ENCODE measurements at places on chromosomes 12 and 14.

DNA sequence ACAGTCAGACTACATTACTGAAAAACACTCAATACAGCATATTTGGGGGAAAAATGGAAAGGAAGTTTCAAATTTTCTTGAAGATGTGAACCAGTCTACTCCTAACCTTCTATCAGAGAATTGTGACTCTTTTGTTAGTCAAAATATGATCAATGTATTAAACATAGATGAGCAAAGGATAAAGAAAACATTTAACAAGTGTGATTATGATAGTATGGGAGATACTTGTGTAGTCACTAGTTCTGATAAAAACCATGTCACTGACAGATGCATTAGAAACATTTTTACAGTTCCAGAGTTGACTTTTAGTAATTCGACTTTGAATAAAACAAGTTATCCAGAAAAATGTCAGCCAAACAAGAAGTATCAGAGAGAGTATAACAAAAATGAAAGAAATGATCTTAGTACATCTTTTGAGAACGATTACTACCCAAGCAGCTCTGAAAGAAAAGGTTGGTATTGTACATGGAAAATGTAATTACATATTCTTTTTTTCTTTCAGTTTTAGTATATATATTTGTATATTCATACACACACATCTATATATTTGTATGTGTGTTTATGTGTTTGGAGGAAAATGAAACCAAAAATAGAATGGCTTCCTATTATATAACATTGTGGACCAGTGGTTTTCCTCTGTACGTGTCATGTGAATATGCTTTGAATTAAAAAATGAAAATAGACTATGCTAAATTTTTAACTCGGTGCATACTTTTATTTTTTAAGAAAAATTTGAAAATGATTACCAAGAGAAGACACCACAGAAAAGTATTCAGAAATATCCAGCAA, 63.3 kb upstream of the ABCD2 start:
- no peak for DNase-seq

DNA sequence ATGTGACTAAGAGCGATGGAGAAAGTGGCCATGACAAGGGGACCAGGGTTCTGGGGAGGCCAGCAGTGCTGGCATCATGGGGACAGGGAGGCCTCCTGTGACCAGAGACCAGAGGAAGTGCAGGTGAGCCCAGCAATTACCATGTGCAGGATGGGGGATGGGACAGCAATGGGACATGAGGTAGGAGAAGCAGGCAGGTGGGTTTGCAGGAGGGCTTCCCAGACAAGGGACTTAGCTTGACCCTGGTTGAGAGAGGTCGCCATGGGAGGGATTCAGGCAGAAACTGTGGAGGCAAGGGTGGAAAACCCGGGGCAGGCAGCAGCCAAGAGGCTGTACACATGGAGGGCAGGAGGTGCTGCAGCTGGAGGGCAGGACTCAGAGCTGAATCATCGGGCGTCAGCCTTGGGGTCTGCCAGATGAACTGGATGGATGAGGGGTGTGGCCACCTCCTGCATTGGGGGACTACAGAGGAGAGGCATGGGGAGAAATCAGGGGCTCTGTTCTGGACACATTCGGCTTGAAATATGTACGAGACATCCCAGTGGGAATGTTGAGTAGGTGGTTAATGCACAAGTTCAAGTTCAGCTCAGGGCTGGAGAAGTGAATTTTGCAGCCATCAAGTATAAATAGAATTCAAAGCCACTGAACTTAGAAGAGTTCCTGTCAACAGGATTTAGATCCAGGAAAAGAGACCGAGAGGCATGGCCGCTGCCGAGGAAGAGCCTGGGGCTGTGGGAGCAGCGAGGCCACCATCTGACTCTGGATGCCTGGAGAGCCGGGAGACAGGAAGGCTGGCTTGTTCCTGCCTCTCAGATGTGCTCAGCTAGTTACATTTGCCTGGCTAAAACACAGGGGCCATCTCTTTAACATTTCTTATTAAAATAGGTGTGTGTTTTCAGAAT, 36.6 kb downstream of the SFSWAP start:
- DNase-seq: no peak

DNA sequence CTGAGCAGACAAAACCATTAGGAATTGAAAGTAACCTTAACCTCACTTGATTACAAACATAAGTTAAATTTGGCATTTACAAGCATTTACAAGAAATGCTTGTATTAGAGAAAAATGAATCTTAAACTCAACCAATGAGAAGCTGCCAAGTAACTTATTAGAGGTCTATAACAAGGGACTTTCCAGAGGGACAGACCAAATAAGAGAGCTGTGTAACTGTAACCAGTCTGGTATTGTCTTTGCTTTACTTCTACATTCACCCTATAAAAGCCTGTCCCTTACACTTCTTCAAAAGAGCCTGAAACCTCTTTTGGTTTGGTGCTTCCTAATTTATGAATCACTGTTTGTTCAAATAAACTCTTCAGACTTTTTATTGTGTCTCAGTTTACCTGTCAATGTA, 450.0 kb upstream of the FAR2 start:
- no peak for DNase-seq

DNA sequence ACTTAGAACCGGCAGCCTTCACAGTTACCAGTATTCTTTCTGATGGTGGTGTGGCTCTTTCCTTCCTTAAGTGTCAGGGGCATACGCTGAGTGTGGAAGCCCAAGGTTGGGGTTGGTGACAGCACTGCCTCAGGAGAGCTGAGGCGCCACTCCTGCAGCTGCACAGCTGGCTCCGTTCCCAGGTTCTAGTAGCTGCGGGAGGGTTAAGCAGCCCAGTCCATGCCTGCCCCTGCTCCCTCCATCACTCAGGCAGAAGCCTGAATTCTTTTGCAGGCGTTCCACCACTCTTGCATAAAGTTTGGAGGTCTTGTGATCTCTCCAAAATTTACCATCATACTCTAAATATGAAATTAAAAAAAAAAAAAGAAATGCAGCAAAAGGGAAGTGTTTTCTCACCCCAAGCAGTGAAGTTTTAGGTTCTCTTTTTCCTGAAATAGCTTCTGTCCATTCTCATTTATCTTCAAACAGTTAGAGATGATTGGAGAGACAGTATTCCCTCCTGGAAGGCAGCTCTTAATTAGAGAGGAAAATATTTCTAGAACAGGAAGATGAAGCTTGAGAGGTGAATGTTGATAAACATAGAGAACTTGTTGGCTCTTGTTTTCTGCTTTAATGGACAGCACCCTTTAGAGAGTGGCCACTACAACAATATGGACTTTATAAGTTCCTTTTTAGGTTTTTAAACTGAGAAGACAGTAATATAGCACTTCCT, 136.1 kb downstream of the FGD4 start:
- DNase-seq: peak; percentile 38

DNA sequence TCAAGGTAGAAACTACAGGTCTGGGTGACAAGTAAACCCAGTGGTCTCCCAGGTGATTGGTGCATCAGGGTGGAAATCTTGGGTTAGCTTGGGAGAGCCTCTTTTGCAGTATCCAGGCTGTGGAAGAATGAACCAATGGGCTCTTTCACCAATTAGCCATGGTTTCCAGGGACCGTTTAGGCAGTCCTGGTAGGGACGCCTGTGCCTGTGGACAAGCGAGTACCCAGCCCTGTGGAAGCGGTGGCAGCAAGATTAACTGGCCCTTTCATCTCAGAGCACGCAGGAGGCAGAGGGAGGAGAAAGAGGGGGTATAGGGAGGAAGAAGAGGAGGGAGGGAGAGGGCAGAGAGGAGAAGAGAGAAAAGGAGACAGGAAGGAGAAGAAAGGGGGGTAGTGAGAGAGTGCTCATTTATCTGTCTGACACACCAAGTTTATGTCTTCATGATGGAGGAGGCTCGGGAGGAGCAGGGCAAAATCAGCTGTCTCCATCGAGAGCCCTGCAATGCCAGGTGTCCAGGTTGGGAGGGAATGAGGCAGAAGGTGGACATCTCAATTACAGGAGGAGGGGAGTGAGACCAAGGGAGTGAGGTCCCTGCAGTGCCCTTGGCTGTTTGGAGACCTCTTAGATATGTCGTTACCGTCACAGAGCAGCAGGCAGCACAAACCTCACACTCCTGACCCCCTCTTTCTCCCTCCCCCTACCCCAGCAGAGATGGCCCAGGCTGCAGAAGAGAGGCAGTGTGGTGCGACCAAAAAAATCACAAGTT, 4.6 kb upstream of the ZDHHC22 start:
- no peak for DNase-seq

GRCh38 chr14:99579903-99580571, 24.0 kb downstream of the CCDC85C start:
- DNase-seq: peak; percentile 86

- no peak for DNase-seq
Measured at GRCh38 chr12:124391340-124392261, 96.7 kb downstream of the RFLNA start.

- DNase-seq: no peak
Measured at GRCh38 chr14:35231207-35231760, 60.9 kb upstream of the PSMA6 start.

- DNase-seq: no peak
Measured at GRCh38 chr14:100291305-100292075, 14.8 kb downstream of the SLC25A29 start.

DNA sequence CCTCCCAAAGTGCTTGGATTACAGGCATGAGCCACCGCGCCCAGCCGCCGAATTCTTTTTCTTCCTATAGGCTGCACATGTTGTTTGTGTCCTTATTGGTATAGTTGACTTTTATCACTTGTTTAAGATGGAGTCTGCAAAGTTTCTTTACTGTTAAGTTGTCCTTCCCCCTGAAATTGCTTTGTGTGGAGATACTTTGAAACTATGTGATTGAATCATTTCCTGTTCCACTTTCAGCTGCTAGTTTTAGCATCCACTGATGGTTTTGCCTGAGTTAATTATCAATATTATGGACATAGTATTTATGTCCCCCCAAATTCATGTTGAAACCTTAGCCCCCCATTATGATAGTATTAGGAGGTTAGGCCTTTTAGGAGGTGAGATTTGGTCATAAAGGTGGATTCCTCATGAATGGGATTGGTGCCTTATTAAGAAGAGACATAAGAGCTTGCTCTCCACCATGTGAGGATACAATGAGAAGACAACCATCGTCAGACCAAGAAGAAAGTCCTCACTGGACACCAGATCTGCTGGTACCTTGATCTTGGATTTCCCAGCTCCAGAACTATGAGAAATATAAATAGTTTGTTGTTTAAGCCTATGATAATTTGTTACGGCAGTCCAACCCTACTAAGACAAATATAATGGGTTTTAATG, 34.9 kb downstream of the PPHLN1 start:
- DNase-seq: no peak

DNA sequence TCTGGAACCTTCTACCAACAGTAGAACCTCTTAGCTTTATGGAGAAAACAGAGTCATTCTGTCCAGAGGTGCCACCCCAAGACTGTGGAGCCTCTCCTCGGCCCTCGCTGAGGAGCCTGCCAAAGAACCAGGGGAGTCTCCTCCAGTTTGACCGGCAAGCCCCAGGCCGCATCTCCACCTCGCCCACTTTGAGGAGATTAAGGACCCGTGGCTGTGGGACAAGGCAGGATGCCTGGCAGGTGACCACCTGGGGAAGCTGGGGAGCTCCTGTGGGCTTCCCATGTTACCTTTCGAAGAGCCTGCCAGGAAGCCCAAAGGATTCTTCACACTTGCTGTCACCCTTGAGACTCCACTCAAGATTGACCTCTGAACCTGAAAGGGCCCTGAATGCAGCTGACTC, 3.8 kb downstream of the PLEKHG7 start:
- DNase-seq: no peak

GRCh38 chr14:74502236-74503019, 8.9 kb downstream of the ISCA2 start:
- DNase-seq: no peak

DNA sequence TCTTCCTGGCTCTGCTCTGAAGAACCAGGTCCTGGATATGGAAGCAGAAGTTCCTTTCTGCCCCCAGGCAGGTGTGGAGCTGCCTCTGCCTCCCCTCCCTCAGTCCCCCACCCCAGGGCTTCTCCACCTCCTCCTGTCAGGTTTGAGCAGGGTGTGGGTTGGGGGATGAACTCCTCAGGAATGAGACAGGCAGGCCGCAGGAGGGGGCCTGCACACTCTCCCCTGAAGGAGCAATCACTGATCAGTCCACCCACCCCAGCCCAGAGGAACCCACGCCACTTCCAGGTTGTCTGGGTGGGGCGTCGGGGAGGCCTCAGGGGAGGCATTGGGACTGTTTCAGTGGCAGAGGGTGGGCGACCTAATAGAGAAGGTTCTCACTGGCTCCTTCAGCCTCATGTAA, 26.6 kb downstream of the FAIM2 start:
- DNase-seq: no peak

DNA sequence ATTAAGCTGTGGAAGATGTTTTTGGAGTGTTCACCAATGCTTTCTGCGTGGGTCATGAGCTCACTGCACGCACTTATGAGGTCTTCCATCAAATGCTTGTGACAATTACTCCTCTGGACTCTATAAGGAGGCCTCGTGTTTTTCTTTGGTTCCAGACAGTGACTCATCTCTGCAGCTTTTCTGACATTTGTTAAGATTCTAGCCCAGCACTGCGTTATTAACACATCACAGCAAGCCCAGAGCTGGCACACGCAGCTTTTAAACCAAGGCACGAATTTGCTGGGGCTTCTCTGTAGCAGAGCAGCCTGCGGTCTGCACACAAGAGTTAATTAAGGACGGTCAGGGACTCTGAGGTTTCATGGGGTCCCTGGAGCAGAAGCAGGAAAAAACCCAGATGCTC, 16.9 kb downstream of the MEG3 start:
- DNase-seq: peak; percentile 26

DNA sequence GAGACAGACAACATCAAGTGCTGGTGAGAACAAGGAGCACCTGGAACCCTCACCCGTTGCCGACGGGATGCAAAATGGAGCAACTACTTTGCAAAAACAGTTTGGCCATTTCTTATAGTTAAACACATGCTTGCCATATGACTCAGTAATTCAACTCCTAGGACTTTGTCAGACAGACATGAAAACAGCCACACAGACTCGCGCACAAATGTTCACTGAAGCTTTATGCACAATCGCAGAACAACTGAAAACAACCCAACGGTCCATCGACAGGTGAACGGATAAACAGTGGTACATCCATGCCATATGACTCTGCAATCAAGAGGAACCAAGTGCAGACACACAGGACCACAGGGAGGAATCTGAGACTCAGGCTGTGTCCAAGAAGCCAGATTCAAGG, 30.8 kb downstream of the NCOR2 start:
- DNase-seq: no peak

GRCh38 chr12:66629138-66629870, 49.6 kb downstream of the GRIP1 start:
- DNase-seq: no peak

DNA sequence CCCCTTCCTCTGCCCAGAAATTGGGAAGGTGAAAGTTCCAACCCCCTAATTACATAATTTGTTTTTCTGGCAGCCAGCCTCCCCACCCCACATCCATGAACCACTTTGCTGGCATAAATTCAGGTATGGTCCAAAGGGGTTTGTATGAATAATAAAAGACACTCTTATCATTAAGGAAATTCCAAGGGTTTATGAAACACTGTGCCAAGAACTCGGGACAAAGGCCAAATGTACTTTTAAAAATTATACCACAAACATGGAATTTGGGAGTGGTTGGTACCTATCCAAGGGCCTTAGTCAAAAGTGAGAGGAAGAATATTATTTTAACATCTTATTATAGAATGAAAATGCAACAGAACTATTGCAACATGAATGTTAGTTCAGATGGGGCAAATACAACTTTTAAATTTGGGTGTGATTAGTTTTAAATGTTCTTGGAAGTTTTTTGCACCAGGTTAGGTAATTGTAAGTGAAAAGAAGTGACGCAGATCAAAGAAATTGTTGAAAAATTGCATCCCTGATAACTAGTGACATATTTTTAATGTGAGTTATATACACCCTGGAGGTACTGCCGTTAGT, 217.8 kb downstream of the TMEM117 start:
- DNase-seq: no peak

- DNase-seq: no peak
Measured at GRCh38 chr12:4535871-4536270, 2.8 kb upstream of the RAD51AP1 start.

GRCh38 chr12:97630875-97631274, 168.3 kb downstream of the RMST start:
- DNase-seq: no peak
